ENCODE measurements at places on chromosomes 7 and 10.

- DNase-seq: no peak
These were observed 64.5 kb upstream of the EEPD1 start for GRCh38 chr7:36088553-36088952.

DNA sequence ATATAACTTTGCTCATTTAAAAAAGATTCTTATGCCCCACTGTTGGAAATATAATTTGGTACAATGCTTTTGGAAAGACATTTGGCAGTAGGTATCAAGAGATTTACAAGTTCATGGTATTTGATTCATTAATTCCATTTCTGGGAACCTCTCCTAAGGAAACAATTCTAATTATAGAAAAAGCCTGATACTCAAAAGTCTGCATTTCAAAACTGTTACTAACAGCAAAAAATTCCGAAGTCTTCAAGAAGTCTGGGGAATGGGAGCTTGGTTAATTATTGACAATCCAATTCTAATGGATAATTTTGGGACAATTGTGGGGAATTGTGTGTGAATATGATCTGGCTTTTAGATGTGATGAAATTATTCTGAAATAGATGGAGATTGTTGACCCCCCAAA, 59.6 kb downstream of the HDAC9 start:
- peak; percentile 50 for DNase-seq

DNA sequence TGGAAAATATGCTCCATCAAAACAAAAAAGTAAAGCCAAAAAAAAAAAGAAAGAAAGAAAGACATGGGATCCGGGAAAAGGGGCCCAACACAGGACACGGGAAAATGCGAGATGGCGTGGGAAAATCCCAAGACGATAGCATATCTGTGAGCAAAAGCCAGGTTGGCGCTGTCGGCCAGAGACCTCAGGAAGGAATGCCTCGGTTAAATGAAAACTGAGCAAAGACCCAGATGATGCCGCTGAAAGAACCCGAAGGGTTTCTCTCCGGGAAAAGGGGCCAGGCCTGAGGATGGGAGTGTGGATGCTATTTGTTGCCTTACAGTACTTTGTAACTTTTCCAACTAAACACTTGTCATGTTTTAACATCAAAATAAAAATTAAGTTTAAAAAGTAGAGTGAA, 49.5 kb upstream of the PPP2R2D start:
- DNase-seq: no peak

DNA sequence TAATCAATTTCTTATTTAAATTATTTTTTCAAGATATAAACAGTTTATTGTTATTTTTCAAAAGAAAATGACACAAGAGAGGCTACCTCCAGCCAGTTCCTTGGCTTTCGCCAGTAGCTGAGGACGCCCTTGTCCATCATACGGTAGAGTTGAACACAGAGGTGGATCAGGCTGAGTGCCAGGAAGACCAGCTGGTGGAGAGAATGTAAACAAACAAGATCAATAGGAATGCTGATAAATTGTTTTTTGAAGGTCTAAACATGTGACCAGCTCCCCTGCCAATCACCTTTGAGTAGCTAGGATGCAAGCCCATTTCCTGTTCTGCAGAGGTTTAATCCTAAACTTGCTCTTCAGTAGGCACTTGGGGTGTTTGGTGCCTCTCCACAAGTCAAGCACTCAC, 138.9 kb downstream of the PKD1L1 start:
- DNase-seq: no peak

GRCh38 chr7:29328811-29329210, 134.2 kb downstream of the CHN2 start:
- DNase-seq: peak; percentile 51

DNA sequence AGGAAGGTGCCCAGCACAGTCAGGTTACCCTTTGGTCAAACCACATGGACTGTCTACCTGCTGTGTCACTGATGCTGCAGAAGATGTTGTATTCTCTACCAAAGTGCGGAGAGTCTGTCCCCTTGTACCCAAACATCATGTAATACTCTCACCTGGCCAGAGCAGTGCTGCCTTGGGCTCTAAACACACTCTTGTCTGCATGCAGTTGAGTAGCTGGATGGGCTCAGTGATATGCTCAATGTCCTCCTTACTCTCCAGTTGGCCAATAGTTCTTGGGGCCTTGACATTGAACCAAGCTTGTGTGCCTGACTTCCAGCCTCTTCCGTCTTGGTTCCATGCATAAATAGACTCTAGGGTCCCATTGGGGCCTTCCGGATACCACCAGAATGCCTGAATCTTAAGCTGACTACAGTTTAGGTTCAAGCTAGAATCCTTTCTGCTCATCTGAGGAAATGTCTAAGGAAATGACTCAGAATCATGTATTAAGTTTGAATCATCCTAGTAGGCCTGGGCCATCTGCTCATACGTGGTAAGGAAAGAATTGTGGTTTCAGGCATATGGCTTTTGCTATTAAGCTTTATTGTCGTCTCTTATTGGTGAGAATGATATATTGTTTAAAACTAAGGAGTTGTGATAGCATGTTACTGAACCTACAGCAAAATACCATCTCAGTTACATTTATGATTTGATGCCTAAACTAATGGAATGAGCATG, 118.0 kb downstream of the OTUD1 start:
- peak; percentile 90 for DNase-seq

GRCh38 chr7:18343047-18343446, 152.5 kb upstream of the HDAC9 start:
- DNase-seq: no peak

All from fibroblast of skin of right quadriceps (primary cell).